ENCODE measurements at places on chromosomes 4 and X.
A peak's percentile ranks its signal among the peaks of the same experiment; 100 is the strongest.

GRCh38 chr4:94636004-94636403, 121.8 kb upstream of the BMPR1B start:
- no peak for DNase-seq

GRCh38 chr4:173014836-173015235, 153.8 kb upstream of the GALNT7 start:
- DNase-seq: no peak

DNA sequence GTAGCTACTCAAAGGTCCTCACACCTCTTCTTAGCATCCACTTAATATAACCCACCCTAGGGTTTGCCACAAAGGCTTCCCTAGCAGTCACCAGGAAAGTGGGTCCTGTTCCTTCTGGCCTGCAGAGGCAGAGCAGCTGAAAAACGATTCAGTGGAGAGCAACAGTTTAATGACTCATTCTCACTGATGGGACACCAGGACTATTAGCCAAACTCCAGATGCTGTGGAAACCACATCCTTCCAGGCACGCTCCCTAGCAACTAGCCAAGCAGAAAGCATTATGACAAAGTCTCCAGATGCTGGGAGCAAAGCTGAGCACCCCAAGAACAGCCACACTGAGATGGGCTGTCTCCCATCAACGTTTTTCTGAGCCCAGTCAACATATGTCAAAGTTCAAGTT, 30.3 kb upstream of the UTP14A start:
- DNase-seq: no peak

GRCh38 chr4:116755051-116755450, 330.3 kb downstream of the TRAM1L1 start:
- no peak for DNase-seq

GRCh38 chr4:82614838-82615449, 53.2 kb upstream of the TMEM150C start:
- no peak for DNase-seq

- DNase-seq: no peak
These were observed 155.4 kb upstream of the PLAC1 start for GRCh38 chrX:134813697-134814096.

DNA sequence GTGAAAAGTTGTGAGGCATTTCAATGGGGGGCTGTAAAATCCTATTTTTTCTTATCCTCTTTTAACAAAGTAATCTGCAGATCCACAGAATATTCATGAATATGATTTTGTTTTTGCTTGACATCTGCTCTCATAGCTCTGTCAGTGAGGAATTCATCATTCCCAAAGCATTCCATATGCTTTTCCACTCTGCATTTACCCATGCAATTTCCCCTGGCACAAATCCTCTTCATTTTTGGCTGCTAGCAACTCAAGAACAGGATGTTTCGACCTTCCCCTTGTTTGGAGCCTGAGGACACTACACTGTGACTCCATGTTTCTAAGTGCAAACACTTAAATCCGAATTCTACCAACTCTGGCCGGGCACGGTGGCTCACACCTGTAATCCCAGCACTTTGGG, 48.5 kb downstream of the KLHL15 start:
- no peak for DNase-seq

GRCh38 chr4:89496851-89497250, 189.3 kb upstream of the GPRIN3 start:
- no peak for DNase-seq

DNA sequence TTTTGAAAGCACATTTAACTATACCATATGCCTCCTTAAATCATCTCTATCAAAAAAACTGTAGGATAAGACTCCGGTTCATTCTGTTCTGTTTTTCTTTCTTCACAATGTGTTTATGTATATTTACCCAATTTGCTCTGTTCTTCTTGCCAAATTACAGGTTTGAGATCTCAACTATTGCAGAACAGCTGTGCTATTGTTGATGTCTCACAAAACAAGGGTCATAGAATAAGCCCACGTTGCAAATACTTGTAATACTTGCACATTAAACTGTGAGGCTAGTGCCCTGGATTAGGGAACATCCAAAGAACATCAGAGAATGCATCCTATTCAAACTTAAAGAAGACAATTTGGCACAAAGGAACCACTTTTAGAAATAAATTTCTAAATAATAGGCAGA, 45.4 kb downstream of the ANTXR2 start:
- no peak for DNase-seq

DNA sequence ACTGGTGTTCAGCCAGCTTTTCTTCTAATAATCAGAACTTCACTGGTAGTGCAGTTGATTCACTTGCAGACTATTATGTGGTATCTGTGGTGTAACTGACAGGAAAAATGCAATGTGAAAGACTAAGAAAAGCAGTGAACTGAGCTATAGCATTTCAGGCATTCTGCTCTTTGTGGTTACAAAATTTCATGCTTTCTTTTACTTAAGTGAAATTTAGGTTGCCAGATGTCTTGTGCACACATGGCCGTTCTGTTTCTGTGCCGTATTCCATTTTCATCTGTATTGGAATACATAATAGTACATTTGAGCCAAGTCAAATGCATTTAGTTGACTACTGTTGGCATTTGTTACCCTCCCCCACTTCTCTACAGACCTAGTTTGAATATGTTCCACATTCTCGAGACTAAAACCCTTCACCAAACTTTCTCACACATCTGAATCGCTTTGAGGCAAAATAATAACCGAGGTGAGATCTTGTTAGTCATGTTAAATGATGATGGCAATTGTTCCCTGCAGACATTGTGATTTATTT, 8.2 kb downstream of the RTL3 start:
- DNase-seq: peak; percentile 54

- DNase-seq: no peak
These were observed 37.9 kb upstream of the SORCS2 start for GRCh38 chr4:7154351-7154981.

DNA sequence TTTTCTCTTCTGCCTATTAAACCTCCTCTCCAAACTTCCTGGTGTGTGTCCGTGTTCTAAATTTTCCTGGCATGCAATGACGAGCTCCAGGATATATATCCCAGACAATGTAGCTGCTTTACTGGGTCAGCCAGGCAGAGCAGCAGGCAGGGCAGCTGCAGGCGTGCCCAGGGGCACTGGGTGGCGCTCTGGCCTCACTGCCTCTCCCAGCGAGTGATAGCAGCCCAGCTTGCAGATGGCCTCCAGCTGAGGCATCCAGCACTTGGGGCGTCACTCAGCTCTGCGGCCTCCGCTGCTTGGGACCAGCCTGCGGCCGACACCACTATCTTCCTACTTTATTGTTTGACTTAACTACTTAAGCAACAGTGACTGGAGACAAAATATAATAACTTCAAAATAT, 23.0 kb upstream of the UBA6 start:
- DNase-seq: no peak

- DNase-seq: no peak
These were observed 29.5 kb downstream of the NIPAL1 start for GRCh38 chr4:48046059-48046458.

DNA sequence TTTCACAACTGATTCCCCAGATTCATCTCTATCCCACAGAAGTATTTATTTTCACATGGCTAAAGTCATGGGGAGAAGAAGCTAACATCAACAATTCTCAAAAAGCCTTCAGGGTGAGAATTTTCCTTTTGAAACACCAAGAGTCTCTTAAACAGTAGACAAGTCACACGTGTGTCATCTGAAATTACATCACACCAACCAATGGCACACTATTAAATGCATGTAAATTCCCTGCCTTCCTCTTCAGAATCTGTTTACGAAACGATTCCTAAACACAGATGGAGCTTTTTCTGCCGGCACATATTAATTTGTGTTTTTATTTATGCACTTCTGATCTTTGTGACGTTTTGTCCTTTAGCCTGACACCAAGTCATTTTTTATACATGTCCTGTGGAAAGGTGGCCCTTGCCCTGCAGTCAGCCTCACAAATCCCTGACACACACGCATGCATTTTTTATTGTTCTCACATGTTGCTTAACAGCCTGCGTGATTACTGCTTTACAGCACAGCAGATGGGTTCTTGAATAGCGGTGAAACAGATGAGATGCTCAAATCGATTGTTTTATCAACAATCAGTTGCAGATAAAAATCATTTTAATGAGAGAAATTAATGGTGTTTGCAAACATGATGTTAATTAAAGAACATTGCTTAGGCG, 735.9 kb upstream of the TENM3 start:
- DNase-seq: no peak

- no peak for DNase-seq
These were observed 313.4 kb upstream of the BOD1L1 start for GRCh38 chr4:13940921-13941320.

DNA sequence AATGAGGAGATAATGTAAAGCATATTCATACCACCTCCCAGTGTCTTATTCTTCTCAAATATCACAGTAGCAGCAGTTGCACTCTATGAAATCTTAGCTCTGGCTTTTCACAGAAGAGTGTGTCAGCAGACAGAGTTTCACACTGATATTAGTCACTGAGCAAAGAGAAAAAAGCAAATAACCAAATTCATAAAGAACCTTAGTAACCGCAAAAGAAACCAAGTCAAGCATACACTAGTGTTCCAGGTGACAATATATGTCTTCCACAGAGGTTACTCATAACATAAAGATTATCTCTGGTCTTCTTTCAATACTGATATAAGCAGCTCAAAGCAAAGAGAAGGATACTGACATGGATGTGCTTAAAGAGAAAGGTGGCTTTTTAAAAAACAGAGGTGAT, 181.7 kb upstream of the EDNRA start:
- no peak for DNase-seq

GRCh38 chr4:128334256-128334655, 46.6 kb upstream of the PGRMC2 start:
- no peak for DNase-seq

GRCh38 chrX:48649102-48649501, 34.5 kb upstream of the WAS start:
- DNase-seq: no peak

DNA sequence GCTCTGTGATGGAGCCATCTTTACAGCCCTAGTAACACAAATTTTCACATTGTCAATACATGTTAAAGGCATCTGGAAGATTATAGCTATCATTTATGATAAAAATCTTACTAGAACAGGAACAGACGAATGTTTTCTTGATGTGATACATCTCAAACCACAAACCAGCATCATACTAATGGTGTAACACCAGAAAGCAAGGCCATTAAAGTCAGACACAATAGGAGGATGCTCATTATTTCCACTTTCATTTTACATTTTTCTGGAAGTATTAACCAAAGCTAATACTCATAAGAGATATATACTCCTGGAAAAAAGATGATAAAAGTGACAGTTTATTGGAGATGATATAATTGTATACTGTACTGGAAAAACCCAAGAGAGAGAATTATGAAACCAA, 5.3 kb downstream of the AKAP14 start:
- no peak for DNase-seq

GRCh38 chr4:105828074-105828473, 67.2 kb upstream of the NPNT start:
- no peak for DNase-seq

GRCh38 chr4:113563691-113564378, 197.7 kb downstream of the CAMK2D start:
- DNase-seq: no peak

GRCh38 chrX:53265771-53266574, 15.4 kb downstream of the IQSEC2 start:
- no peak for DNase-seq

DNA sequence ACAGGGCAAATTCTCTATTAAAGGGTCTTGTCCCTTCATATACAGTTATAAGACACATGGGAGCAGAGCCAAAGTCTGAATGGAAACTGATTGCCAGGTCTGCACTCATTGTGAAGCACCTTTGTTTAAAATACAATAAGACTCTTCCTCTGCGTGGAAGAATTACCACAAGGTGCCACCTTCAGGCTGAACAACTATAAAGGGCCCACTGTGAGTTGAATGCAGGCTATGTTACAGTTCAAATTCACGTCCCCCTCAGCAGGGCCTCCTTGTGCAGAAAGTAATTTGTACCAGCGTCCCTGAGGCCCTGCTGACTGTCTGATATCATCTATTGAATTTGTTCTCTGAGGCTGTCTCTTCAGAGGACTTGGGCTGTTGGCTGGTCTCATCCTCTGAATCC, 225.8 kb upstream of the TEX13C start:
- DNase-seq: no peak

- no peak for DNase-seq
These were observed 70.7 kb upstream of the PPP3CA start for GRCh38 chr4:101418055-101418454.

DNA sequence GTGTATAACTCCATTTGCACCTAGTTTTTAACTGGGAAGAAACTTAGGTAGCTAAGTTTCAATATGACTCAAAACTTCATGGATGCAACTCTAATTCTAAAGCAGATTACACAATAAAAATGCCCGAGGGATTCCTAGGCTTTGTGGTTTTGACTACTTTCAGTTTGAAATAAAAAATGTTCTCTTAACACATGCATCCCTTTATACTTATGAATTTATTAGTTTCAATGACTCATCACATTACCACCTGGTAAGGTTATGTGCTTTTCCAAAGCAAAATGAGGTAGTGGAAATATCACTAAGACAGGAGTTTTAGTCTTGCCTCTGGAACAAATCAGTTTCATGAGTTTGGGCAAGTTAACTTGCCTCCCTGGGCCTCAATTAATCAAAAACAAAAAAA, 125.5 kb downstream of the OPHN1 start:
- no peak for DNase-seq

DNA sequence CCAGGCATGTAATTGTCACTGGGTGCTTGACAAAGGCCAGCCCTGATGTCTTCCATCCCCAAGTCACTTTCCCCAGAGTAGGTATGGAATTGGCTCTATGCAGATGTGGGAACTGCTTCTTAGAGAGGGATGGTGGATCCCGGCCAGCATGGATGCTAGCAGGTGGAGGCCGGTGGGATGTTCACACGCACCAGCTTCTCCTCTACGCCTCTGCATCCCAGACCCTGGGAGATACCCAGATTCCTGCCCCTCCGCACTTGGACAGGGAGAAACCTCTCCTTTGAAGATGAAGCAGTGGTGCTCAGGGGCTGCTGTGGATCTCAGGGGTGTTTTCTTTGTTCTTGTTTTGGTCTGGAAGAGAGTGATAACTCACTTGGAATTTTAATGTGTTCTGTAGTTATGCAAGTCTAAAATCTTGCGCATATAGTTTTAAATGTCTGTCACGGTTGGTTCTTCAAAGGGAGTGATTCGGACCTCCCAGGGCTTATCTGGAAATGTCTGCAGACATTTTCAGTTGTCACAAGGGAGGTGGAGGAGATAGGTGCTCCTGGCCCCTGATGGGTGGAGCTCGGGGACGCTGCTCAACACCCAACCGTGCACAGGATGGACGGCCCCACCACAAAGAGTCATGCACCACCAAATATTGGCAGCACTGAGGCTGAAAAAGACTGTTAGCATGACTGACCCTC, 308.0 kb downstream of the DHRSX start:
- DNase-seq: no peak

DNA sequence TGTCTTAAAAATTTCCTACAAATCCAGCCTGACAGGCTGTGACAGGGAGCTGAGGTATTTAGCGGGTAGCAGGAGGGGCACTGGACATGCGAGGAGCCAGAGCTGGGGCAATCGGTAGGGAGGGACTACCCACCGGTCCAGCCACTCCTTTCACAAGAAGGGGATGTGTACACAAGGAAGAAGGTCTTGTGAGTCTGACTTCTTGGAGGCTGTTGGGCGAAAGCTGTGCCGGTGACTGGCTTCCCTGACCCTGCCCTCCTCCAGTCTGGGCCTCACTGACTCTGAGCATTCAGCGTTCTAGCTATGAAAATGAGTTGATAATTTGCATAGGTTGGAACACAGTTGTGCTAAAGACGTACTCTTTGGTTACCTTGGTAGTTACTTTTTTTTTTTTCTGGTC, 12.7 kb upstream of the CXCL8 start:
- DNase-seq: no peak

Data from SIG-M5 (cell line).